Activated gamma-delta T cell treated with anti-CD3 and anti-CD28 coated beads, Interleukin-2, amount 50 U/mL, for 16 hours (primary cell): ENCODE measurements at places on chromosomes 3 and 15.

DNA sequence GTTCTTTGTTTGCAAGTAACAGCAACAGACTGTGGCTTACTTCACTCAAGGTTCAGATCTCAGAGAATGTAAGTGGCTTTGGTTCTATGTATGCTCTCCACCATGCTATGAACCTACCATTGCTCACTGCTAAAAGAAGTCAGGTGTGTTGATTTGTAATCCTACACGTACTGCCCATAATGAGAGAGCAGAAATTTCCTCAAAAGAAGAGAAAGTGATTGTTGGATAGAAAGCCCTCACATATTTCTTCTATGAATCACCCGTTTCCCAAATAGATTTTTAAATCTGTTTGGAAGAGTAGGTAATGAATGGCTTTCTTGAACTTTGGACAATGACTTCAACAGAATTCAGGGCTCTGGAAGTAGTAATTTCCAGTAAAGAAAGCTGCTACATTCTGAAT, 565.4 kb downstream of the ROBO2 start:
- DNase-seq = no peak

- no peak for DNase-seq
These were observed 169.1 kb downstream of the VPS8 start for GRCh38 chr3:184981071-184981470.

DNA sequence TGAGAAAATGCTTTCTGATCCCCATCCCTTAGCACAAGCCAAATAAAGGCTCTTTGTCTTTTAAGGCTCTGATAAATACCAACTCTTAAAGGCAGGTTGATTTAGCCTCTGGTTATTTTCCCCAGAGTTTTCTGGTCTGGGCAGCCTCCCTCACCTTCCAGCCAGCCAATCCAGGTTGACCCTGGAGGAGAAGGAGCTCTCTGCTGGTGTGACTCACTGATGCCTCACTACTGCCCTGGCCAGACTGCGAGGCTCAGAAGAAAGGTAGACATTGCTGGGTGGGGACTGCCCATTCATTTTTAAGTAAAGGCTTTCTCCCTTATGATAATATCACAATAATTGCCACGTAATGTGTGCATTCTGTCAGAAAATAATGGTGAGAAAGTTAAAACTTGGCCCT, 37.1 kb downstream of the SLCO3A1 start:
- DNase-seq = no peak

- no peak for DNase-seq
These were observed 1.8 kb upstream of the ATP10A start for GRCh38 chr15:25864966-25865365.

GRCh38 chr3:167653760-167654159, at the start of gene WDR49:
Gene WDR49 (minus strand): TSS chr3:167653942. CDS start chr3:167653425, 517 bp downstream.
- DNase-seq = no peak

DNA sequence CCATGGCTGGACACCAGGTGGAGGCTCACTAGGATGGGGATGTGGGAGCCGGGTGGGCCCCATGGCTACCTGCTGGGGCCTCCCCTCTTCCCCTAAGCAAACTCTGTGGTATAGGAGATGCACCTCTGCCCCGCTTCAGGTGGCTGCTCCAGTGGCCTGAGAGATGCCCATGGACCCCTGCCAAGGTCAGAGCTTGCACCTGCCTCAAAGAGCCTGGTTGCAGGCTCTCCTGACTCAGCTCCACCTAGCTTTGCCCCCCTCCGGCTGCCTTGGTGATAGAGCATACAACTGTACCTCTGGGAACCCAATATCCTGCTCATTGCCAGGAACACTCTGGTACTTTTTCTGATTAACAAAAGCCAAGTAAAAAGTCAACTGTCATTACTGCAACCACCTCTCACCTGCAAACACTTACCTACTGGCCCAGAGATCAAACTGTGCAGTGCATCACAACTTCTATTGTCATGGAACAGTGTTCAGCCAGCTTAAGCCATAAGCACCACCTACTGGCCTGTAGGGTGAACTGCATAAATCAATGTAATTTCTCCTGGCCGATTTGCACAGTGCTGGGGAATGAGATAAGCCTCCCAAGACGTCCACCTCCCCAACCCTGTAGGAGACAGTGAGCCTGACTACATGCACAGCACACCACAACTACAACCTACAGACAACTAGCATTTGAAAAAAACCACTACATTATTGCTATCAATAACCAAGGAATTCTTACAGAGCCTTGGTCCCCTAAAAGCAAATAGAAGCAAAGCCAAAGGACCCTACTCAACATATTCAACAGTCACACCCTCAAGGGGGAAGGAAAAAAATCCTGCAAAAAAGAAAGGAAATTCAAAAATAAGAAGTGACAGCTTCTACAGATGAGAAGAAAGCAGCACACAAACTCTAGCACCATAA, 352.4 kb upstream of the ARHGEF26 start:
- peak; percentile 19 for DNase-seq

DNA sequence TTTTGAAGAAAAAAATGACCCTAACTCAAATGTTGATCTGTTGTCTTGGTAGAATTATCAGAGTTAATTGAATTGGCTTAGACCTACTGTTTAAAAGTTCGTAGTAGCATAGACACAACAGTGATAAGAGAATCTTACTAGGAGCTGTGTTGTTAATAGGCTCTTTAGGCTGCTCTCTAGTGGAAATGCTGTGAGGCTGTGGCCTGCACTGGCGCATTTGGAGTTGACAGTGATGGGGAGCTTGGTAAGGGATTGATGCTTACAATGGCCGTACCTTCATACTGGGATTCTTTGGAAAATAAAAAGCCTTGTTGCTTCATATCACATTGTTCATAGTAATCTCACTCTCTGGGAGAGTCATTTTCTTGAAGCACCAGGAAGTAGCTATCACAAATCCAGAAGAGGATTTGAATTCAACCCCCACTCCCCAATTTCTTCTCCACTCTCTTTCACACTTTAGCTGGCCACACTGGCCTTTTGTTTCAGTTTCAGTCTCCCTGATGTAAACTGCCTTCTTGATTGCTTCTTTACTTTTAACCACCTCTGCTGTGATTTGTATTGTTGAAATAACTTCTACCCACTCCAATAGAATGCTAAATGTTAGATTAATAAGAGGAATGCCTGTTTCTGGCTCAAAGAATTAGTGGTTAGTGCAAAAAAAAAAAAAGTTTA, 56.6 kb downstream of the CEP63 start:
- DNase-seq = no peak

DNA sequence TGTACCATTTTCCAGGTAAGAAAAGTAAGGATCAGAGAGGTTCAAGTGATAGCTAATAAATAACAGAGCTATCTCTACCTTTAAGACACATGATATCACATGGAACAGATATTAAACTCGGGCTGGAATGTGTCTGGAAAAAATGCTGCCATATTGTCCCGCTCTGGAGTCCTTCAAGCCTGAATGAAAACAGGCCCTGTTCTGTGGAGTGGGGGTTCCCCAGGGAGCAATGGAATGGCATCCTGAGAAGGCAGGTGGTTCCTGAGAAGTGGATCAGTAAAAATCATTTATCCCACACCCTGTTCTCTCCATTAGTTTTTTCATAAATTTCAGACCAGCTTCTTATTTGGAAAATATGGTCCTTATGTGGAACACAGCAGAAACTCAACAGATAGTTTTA, 57.3 kb upstream of the PRTG start:
- no peak for DNase-seq
